ENCODE measurements at places on chromosomes 1 and 21.

- DNase-seq: no peak
These were observed 568.2 kb upstream of the ZP4 start for GRCh38 chr1:238458899-238459298.

GRCh38 chr21:35142036-35142815, 93.1 kb upstream of the RUNX1 start:
- DNase-seq: no peak

DNA sequence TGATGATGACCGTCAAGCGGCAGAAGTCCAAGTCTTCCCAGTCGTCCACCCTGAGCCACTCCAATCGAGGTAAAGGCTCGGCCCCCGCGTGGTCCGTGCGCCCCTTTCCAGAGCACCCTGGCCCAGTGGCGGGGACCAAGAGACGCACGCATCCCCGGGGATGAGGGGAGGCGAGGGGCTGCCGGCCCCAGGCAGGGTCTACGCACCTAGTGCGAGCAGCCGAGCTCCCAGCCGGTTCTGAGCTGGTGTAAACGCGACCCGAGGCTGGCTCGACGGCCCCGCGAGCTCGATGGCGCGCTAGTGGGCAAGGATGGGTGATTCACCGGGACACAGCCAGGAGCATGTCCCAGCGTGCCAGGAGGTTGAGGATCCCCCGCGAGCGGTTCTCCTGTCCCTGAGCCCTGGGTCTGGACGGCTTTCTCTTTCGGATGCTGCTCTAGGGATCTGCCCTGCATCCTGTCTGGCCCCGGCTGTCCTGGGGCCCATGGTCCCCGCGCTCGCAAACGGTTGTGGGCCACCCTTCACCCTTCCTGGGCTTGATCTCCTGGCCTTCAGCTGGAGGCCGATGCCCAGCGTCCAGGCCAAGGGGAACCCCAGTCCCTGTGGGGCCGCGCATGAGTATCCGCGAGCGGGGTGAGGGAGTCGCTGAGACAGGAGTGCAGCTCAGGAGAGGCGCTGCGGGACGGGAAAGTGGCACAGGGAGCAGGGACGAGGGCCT, 689 bp downstream of the PKP1 start:
- DNase-seq: no peak

- no peak for DNase-seq
These were observed 125.3 kb upstream of the RUNX3 start for GRCh38 chr1:25055324-25055780.

- DNase-seq: no peak
These were observed 188.9 kb upstream of the EDN2 start for GRCh38 chr1:41673378-41673777.

GRCh38 chr21:46465651-46466050, 7.0 kb downstream of the DIP2A start:
- DNase-seq: no peak

- no peak for DNase-seq
These were observed 85.4 kb upstream of the PBX1 start for GRCh38 chr1:164473544-164473943.

DNA sequence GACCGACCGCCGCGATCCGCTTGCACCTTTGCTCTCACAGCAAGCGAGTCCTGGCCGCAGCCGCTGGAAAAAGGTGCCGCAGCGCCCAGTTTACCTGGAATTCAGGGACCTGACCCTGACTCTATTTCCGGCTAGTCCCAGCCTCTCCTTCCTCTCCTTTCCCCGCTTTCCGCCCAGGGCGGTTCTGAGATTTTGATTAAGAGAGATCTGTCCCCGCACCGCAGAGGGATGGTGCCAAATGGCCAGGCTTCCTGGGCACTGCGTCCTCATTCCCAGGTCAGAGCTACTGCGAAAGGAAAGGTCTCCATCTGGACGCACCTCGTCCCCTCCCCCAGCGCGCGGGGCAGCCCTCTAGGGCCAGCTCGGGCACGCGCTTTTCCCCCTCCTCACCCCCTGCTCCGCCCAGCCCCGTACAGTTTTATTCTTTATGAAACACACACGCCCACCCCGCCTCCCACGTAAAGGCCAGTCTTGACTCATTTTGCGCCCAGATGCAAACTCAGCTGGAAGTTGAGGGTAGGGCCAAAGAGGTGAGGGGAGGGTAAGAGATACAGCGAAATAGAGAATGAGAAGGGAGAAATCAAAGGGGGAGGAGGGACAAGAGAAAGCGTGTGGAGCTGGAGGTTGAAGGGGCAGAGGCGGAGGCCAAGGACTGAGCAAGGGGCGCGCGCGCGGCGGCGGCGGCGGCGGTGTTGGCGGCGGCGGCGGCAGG, 411.8 kb upstream of the ESRRG start:
- peak; percentile 54 for DNase-seq

- DNase-seq: no peak
These were observed 26.7 kb upstream of the SPSB1 start for GRCh38 chr1:9265968-9266367.

- no peak for DNase-seq
These were observed 76.6 kb upstream of the ZNF644 start for GRCh38 chr1:91098299-91098906.

- no peak for DNase-seq
These were observed 7.1 kb upstream of the SSBP3 start for GRCh38 chr1:54413295-54413694.

GRCh38 chr1:232009741-232010140, 383.2 kb downstream of the DISC1 start:
- no peak for DNase-seq

DNA sequence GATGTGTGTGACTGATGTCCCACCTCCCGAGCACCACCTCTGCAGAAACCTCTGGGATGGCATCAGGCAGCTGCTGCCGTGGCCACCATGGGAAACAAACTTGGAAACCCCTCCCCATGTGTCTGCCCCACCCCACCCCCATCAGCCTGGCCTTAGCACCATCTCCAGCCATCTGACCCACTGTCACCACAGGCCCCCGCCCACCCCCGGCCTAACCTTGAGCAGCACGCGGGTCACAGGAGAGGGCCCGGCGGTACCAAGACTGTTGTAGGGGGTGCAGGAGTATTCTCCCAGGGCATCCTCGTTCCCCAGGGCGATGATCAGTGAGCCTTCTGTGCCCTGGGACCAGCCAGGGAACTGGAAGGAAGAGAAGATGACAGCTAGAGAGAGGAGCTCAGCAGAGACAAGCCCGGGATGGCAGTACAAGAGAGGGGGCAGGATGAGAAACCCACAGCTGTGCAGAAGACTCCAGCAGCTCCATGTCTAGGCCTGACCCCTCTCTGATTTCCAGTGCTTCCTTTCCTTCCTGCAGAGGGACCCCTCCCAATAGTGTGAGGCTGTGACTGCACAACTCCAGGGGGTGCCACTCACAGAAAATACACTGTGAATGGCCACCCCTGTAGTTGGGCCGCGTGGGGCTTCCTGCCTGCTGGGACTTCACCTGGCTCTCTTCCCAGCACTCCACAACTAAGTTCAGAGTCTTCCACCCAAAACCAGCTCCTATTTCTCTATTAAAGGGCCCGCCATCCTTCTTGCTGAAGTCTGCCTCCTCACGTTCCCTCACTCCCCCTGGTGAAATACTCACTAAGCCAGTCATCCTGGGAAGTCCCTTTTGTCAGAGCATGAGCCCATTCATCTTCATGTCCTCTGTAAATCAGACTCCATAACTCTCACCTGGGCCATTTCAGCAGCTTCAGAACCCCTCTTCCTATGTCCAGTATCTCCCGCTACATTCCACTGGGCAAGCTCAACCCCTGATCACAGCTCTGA, 7.3 kb upstream of the TAGLN2 start:
- DNase-seq: no peak

DNA sequence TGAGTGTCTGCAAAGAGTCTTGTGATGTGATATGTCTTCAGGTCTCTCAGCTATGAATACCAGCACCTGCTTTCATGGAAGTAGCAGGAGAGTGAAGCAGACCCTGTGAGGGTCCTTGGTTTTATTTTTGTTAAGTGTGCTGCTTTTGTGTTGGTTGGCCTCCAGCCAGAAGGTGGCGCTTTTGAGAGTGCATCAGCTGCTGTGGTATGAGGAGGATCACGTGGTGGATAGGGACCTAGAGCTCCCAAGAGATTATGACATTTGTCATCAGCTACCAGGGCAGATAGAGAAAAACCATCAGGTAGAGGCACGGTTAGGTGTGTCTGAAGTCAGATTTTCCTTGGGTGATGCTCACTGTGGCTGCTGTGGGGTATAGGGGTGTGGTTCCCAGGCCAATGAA, 1232.1 kb downstream of the MRPL39 start:
- DNase-seq: no peak

- no peak for DNase-seq
These were observed 14.9 kb upstream of the MGST3 start for GRCh38 chr1:165616054-165616612.

GRCh38 chr21:35476621-35477395, 427.7 kb upstream of the RUNX1 start:
- no peak for DNase-seq

DNA sequence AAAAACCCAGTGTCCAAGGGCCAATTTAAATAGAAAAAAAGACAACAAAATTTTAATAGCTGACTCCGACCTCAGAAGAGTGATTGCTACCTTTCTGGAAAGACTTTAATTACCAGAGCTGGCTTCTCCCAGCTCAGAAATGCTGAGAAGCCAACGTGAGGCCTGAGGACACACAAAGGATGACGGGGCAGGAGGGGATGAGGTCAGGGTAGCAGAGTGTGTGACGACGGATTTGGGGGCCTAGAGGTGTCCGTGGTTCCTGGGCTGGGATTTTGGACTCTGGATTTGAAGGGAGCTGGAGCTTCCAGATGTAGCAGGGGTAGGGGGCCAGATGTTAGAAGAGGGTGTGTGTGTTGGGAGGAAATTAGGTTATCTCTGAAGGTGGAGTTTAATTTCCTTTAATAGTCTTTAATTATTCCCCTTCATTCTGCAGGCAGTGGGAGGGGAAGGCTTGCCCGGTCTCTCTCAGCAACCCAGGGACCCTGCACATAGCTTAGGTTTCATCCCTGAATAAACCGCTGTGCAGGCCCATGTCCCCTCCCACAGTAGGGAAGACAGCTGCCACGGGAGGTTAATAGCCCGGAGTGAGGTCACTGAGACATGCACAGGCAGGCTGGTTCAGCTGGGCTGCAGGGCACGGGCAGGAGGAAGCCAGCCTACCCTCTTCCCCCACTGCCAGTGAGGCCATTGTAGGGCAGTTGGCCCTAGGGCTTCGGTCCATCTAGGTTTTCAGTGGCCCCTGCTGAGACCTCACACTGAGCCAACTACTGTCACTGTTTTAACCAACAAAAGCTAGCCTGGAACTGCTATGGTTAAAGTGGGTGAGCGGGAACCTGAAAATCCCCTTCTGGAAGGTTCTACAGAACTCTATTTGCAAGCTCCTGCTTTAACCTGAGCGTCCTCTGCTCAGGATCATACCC, 3.8 kb upstream of the PADI3 start:
- no peak for DNase-seq

GRCh38 chr1:219177940-219178339, 4.3 kb downstream of the LYPLAL1 start:
- no peak for DNase-seq

- no peak for DNase-seq
These were observed 803 bp upstream of the B4GALT2 start for GRCh38 chr1:43978264-43978550.

DNA sequence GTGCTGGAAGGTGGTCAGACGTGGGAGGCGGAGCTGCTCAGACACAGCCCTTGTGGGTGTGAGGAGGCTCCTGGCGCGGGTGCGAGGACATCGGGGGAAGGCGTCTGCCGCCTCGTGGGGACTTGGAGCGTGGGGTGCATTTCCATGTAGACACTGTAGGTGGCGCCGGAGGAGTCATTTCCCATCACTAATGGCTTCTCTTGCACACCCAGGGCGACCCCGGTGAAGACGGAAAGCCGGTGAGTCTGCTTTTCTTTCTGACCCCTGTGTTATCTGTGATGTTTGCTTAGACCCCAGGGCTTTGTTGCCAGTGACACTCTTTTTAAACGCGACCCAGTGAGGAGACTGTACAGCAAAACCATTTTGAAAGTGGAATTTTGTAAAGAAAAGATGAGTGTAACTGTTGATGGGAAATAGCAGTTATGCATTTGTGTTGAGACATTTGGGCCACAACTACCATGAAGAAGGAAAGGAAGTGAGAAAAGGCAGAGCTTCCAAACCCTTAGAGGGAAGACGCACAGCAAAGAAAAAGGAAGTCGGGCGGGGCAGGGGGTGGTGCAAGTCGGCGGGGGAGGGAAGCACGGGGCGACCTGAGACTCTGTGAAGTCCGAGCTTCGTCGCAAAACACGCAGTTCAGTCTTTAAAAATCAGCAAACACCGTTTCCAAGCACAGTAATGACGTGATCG, 64.0 kb downstream of the SLC19A1 start:
- DNase-seq: peak; percentile 38

DNA sequence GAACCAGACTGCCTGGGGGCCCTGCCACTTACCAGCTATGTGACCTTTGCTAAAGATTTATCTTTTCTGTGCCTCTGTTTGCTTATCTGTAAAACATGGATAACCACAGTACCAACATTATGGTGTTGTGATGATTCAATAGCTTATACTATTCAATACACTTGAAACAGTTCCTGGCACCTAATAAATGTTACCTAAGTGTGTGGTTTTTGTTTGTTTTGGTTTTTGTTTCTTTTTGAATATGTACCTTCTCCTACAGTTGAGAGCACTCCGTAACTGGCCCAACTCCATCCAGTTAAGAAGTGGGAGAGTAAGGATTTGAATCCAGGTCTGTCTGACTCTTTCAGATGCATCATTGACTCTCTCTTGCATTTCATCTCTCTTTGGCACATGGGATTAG, 125.8 kb upstream of the C8B start:
- DNase-seq: no peak

GRCh38 chr1:60978421-60979357, 103.7 kb upstream of the NFIA start:
- DNase-seq: peak; percentile 18

DNA sequence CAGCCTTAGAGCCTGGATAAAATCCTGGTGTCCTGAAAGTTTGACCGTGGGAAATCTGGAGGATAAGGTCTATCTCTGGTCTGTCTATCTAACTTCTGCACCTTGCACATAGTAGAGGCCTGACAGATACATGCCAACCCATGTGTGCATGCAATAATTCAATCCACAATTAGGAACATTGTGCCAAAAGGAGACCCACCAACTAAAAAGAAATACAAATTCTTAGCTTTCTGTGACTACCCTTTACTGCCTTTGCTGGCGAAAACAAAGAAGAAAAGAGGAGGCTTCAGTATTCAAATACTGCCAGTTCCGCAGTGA, 381 bp upstream of the KLHL20 start:
- no peak for DNase-seq

DNA sequence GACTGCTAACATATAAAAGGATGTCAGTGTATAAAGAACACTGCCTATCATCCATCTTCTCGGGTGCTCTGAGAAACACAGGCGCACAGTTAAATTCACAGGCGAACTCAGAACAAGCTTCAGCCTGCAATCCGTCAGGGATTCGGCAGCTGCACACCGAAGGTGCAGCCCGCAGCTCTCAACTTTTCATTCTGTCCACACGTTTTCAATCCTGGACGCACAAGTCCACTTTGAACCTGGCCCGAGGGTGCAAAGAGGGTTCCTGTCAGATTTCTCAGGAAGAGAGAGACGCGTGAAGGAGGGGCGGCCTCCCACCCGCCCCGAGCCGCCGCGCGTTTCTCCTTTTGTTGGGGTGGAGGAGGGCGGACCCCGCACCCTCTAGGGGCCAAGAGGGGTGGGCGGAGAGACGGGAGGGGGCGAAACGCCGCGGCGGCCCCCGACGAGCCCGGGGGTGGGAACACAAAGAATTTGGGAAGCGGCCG, 724 bp downstream of the DOCK7 start:
- DNase-seq: no peak

- no peak for DNase-seq
These were observed 100.4 kb downstream of the ATP5PO start for GRCh38 chr21:33815143-33815707.

Measured in NCI-H748 treated with DMSO at 0.1 percent for 48 hours (cell line).